CD4-positive, alpha-beta memory T cell (primary cell): ENCODE measurements at places on chromosomes 13 and 19. TPM values are rescaled to one million over a fixed set of nuclear protein-coding genes. Genes with fewer than 3 reads are reported as not detected.

The BCL3 gene
- 10.9 TPM for total RNA-seq

The GZMM gene
- total RNA-seq, result 28.7 TPM

The TMC4 gene
- 0.61 TPM for total RNA-seq

The ZNF829 gene
- 8.5 TPM for total RNA-seq

The CYP4F8 gene
- not detected for total RNA-seq

The SHANK1 gene
- not detected for total RNA-seq

The TNFSF9 gene
- 0.99 TPM for total RNA-seq
